ENCODE measurements at places on chromosomes 11 and 22. TPM values are rescaled to one million over a fixed set of nuclear protein-coding genes. Genes with fewer than 3 reads are reported as not detected.
A peak's percentile ranks its signal among the peaks of the same experiment; 100 is the strongest.

- no peak for DNase-seq
Measured at GRCh38 chr11:118186346-118187107, 10.1 kb upstream of the SCN2B start.

DNA sequence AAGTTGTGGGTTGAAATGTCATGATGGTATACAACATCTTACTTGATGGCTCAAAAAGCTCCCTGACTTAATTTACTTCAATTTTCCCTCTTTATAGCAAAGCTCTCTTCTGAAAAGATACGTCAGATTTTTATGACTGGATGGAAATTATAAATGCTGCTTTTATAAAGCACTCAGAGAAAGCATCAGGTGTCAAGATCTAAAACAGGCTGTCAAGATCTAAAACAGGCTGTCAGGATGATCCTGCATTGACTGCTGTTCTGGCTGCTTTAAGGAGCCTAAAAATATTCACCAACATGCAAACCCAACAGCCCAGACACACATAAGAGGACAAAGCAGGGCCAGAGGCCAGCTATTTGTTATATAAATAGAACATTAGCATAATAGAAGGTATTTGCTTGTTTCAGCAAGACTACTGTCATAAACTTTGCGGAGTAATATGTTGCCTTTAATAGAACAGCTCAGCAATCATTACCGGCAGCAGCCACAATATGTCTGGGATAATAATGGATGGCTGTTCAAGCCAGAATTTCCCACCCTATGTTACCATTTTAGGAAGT is 77.3 kb upstream of the ANO5 start:
- DNase-seq = no peak

GRCh38 chr22:37659066-37659896 is 758 bp downstream of the PDXP start:
- peak; percentile 92 for DNase-seq

- DNase-seq = no peak
Measured at GRCh38 chr11:60919956-60920355, 4.3 kb upstream of the TMEM132A start.

GRCh38 chr11:2517386-2518064 is 72.7 kb downstream of the KCNQ1 start:
- DNase-seq = peak; percentile 8

DNA sequence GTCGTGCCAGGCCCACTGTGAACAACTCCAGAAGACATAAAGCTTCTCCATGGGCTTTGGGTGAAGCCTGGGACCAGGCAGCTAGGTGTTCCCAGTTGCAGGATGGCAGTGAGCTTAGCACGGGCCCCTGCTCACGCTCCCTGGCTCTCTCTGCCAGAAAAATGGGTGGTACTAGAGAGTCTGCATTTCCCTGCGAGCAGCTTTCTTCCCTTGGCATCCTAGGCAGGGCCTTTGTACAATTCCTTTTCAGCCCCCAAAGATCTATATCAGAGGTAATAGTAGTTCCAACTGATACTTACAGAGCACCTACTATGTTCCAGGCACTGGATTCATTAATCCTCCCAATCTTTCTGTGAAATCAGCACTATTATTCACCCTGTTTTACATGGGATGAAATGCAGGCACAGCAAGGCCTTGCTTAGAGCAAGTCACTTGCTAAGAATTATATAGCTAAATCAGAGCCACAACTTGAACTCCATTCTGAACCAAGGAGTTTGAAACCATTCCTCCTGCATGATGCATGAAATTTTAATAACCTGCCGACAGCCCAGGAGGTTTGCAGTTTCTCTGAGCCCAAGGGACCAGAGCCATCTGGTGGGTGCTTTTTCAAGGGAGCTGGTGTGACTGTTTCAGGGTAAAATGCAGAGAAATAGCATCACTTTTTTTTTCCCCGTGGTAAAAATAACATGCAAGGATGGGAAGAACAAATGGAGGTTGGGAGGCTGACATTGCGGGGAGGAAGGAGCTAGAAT is 22.7 kb downstream of the NAV2 start:
- DNase-seq = no peak

DNA sequence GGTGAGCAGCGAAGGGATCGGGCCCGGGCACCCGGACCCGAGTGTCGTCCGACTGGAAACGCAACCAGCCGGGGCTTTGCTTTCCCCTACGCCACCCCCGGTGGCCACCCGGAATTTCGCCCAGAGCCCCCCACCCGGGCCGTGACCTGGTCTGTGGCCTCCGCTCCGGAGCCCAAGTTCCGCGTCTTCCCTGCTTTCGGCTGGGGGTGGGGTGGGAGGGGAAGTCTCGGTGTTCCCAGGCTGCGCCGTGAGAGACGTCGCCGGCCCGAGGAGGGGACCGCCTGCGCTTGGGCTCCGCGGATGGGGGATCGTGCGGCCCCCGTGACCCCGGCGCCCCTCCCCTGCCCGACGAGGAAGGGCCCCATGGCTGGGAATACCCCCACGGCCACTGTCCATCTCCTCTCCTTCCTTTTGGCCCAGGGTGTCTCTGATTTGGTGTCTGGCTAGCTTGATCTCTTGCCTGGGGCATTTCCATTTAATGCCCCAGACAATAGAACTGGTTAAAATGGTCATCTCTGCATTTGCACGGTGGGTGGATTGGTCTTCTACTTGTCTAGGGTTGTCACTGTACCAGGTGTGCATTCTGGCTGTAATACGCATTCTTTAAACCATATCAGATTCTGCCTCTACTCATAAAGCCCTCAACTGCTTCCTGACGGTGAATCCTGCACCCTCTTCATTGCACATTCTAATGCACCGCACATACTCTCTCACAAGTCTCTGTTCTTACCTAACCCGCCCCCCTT is 789 bp downstream of the SIK2 start:
- peak; percentile 38 for DNase-seq

Gene MYOD1
- not detected for total RNA-seq

Gene PTPRCAP
- 34.0 TPM for total RNA-seq

Gene CHRM1
- 3.0 TPM for total RNA-seq

Gene HSPB2
- total RNA-seq = not detected

Gene KCNE3
- 14.3 TPM for total RNA-seq

Gene MS4A6E
- not detected for total RNA-seq

Gene INSC
- 1.7 TPM for total RNA-seq

Gene OR4X2
- not detected for total RNA-seq
